ENCODE measurements at places on chromosomes 2 and 18. TPM values are rescaled to one million over a fixed set of nuclear protein-coding genes. Genes with fewer than 3 reads are reported as not detected.

DNA sequence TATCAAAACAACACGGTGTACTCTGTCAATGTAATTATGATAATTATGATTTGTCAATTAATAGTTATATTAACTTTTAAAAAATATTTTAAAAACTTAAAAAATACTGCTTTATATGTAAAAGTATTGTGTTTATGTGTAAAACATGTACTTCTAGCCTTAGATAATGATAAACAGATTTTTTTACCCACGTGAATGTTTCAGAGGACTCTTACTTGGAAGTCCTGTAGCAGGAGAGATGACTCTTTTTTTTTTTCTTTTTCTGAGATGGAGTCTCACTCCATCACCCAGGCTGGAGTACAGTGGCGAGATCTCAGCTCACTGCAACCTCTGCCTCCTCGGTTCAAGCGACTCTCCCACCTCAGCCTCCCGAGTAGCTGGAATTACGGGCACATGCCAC, 6.2 kb upstream of the MTCL1 start:
- no peak for DNase-seq
- H3K36me3 ChIP-seq: no peaks in the 10 kb centered on the region
- no peak overlapping the region for H3K27ac ChIP-seq

GRCh38 chr2:180364719-180365118, 357.6 kb upstream of the CWC22 start:
- no peaks in the 10 kb centered on the region for H3K36me3 ChIP-seq
- H3K4me1 ChIP-seq: no peaks in the 10 kb centered on the region
- H3K27me3 ChIP-seq: no peaks in the 10 kb centered on the region
- no peak for DNase-seq
- no peak overlapping the region for H3K27ac ChIP-seq

DNA sequence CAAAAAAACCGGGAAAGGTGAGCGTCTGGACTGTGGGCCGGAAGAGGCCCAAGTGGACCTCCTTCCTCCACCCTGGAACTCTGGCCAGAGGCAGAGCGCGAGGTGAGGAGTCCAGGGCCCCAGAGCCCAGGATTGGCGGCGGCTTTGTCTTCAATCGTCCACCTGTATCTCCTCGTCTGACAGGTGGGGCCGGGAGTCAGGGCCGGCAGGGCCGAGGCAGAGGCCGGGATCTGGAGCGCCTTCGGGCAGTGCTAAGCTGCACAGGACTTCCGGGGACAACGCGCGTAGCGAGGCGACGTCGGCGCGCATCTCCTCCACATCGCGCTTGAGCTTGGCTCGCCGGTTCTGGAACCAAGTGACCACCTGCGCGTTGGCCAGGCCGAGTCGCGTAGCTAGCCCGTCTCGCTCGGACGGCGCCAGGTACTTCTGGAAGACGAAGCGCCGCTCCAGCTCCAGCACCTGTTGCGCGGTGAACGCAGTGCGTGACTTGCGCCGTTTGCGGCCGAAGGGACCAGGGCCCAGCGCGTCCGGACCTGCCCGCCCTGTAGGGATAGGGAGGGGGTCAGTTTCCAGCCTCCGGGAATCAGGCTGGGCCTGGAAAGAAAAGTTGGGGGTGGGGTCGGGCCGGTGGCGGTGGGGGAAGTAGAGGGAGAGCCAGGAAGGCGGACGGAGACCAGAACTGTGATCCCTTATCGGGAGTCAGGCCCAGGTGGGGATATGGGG, 1.5 kb downstream of the LBX2 start:
- peak; percentile 39 for DNase-seq
- peaks cover 38% of the 10 kb centered on the region for H3K4me1 ChIP-seq
- H3K27me3 ChIP-seq: peaks cover 51% of the 10 kb centered on the region
- H3K36me3 ChIP-seq: peaks cover 27% of the 10 kb centered on the region

DNA sequence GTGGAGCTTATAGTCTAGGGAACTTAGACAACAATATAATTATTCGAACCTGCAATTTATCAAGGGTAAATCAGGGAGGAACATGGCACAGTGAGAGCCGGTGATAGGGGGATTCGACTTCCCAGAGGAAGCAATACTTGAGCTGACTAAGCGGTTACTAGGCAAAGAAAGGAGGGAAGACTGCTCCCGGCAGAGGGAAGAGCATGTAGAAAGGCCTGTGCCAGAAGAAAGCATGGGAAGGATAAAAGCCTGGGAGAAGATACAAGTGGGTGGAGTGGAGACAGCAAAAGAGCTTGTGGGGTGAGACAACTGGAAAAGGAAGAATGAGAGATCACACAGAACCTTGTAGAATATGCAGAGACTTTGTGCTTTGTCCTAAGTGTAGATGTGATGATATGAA, 93.3 kb downstream of the MARCHF4 start:
- no peak overlapping the region for H3K27ac ChIP-seq
- H3K4me3 ChIP-seq: no peak overlapping the region
- H3K27me3 ChIP-seq: no peaks in the 10 kb centered on the region
- DNase-seq: no peak
- H3K4me1 ChIP-seq: no peaks in the 10 kb centered on the region

- no peaks in the 10 kb centered on the region for H3K27me3 ChIP-seq
- H3K4me3 ChIP-seq: peak within 1 kb of the TSS; percentile 88
- H3K36me3 ChIP-seq: peaks cover 20% of the 10 kb centered on the region
- peaks cover 54% of the 10 kb centered on the region for H3K4me1 ChIP-seq
Observed at GRCh38 chr2:39778775-39779340, at the start of gene THUMPD2. TSS of gene THUMPD2 (minus strand) at chr2:39779258. CDS start at chr2:39779239, 19 bp downstream.

DNA sequence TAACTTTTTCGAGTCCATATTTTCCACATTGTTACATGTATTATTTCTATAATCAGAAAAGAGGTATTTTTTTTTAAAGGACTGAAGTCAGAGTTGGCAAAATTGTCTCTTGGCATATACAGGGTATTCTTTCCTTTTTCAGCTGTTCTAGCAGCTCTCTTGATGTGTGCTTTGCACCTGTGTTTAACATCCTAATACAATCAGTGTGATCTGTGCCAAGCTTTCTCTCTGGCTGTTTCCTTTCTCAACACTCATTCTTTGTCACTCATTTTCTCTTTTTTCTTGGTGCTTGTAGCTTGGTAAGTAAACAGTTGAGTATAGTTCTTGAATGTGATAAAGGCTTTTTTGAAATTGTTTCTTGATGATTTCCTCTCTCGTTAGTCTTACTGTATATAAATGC, 9.2 kb downstream of the RNMT start:
- H3K27me3 ChIP-seq: no peaks in the 10 kb centered on the region
- H3K4me1 ChIP-seq: peaks cover 10% of the 10 kb centered on the region

GRCh38 chr18:59988098-59988706, 88.4 kb downstream of the PMAIP1 start:
- H3K27ac ChIP-seq: no peak overlapping the region
- H3K4me3 ChIP-seq: no peak overlapping the region
- peak; percentile 61 for DNase-seq
- H3K4me1 ChIP-seq: no peaks in the 10 kb centered on the region
- no peaks in the 10 kb centered on the region for H3K36me3 ChIP-seq

DNA sequence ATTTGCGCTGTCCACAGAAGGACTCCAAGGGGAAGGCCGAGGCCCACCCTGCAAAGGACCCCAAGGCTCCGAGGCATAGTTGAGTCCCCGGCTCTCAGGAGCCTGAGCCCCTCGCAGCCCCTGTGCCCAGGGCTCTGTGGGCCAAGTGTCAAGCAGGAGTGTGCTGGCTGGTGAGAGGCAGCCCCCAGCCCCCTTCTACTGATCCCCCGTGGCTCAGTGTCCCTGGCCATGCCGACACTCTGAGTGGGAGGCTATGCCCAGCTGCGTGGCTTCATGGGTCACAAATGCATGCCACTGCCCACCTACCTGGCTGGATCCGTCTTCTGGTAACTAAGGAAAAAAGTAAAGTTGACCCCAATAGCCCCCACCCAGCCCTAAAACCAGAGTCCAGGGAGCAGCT, 172.7 kb downstream of the TNS1 start:
- DNase-seq: no peak
- no peak overlapping the region for H3K4me3 ChIP-seq
- H3K4me1 ChIP-seq: no peaks in the 10 kb centered on the region
- H3K27ac ChIP-seq: no peak overlapping the region
- H3K36me3 ChIP-seq: no peaks in the 10 kb centered on the region

DNA sequence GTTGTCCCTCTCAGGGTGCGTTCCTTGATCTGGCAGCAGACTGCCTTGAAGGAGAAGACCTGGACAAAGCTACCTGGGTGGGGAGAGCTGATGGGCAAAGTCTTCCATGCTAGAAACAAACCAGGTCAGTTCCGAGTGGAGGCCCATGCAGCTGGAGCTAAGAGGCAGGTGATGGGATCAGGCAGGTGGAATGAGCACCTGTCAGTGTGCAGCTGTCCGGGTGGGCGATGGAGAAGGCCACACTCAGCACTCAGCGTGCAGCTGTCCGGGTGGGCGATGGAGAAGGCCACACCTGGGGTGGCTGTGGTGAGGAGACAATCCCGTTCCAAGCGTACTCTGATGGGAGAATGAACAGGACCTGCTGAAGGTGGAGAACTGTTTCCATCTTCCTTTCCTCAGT, 237.3 kb upstream of the MYT1L start:
- no peak overlapping the region for H3K27ac ChIP-seq
- H3K4me1 ChIP-seq: no peaks in the 10 kb centered on the region
- no peak overlapping the region for H3K4me3 ChIP-seq
- no peaks in the 10 kb centered on the region for H3K27me3 ChIP-seq
- no peak for DNase-seq

DNA sequence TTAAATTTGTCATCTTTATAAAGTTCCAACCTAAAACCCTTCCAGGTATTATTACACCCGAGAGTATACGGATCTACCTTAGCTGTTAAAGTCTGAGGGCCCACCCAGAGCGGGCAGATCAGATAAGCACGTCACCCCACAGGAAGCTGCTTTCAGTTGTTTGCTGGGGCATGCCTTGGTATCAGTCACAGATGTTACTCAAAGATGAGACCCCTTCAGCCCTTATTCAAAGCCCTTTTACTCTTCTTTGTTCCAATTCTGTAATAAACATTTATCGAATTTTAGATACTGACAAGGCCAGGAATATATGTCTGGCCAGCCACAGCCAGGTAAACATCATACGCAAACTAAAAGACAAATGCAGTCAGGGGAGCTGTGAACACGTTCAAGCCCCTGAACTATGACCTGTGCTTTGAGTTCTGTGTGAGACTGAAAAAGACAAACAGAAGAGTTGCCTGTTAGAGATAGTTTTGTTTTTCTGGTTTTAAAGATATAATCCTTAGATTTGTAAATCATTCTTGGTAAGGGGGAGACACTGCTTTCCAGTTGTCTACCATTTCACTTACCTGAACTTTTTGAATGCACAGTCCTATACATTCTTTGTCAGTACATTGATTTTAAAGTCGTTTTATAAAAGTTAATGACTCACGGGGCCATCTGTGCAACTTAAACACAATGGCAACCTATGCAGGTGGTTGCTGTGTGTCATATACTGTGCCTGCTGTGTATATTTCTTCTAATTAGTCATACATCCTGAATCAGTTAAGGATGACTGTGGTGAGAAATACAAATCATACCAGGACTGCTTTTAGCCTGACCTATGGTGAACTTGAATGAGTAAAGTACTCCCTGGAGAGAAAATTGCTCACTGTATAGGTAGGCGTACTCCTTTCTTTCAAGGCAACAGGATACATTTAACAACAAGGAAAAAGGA, 100.5 kb upstream of the ITPRID2 start:
- peaks cover 25% of the 10 kb centered on the region for H3K4me1 ChIP-seq
- peak; percentile 14 for DNase-seq
- peak overlapping the region; percentile 6 for H3K4me3 ChIP-seq

DNA sequence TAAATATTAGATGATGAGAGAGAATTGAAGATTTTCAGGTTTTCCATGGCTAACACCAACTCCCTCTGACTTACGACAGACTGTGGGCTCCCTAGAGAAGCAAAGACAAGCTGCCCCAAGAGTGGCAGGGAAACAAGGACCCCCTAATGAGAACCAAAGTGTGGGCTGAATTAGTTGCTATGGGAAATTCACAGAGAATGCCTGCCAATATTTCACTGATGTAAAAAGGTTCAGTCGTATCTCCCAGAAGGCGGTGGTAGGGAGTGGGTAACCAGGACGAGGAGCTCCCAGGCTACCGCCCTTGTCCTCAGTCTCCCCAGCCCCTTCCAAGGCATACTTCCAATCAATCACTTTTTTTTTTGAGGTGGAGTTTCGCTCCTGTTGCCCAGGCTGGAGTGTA, 113.6 kb downstream of the LAMA1 start:
- H3K27ac ChIP-seq: no peak overlapping the region
- H3K4me3 ChIP-seq: no peak overlapping the region
- H3K4me1 ChIP-seq: no peaks in the 10 kb centered on the region
- DNase-seq: no peak

GRCh38 chr18:57586251-57587049, at the start of gene FECH:
TSS of gene FECH (minus strand) at chr18:57586702. CDS start at chr18:57586620, 82 bp downstream.
- H3K4me1 ChIP-seq: peaks cover 27% of the 10 kb centered on the region
- H3K4me3 ChIP-seq: peak within 1 kb of the TSS; percentile 84
- no peaks in the 10 kb centered on the region for H3K27me3 ChIP-seq
- peak; percentile 67 for DNase-seq

- no peaks in the 10 kb centered on the region for H3K27me3 ChIP-seq
- no peaks in the 10 kb centered on the region for H3K36me3 ChIP-seq
- no peak for DNase-seq
- no peaks in the 10 kb centered on the region for H3K4me1 ChIP-seq
- H3K4me3 ChIP-seq: no peak overlapping the region
Observed at GRCh38 chr2:42835577-42836371, 43.4 kb upstream of the HAAO start.

DNA sequence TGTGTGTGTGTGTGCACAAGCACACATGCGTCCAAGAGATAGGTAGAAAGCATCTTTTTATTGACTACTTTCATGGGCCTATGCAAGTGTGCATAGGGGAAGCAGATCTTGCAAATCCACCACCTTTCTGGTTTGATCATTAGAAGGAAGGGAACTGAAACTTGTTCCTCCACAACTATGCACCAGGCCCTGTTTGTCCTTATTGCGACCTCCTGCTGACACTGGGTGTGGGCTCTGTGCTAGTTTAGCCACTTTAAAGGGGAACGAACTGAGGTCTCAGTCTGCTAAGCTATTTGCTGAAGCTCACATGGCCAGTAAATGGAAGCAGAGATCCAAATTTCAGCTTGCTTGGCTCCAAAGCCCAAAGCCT, 32.1 kb upstream of the INSIG2 start:
- H3K4me3 ChIP-seq: no peak overlapping the region
- H3K36me3 ChIP-seq: no peaks in the 10 kb centered on the region
- H3K4me1 ChIP-seq: peaks cover 10% of the 10 kb centered on the region
- H3K27ac ChIP-seq: no peak overlapping the region
- no peak for DNase-seq

DNA sequence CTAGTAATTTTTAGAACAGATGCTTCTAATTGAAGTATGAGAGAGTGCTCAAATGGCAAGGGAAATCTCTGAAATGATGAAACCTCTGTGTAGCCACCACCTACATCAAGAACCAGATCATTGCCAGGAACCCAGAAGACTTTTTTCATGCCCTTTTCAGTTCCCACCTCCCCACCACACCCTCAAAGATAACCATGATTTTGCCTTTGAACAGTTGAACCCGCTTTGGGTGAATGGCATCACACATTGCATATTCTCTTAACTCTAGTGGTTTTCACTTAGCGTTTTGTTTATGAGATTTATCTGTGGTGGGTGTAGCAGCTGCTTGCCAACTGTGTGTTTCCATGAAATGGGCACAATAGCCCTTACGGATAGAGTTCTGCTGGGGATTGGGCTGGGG, 142.9 kb upstream of the HDAC4 start:
- no peaks in the 10 kb centered on the region for H3K36me3 ChIP-seq
- no peak overlapping the region for H3K4me3 ChIP-seq
- peaks cover 13% of the 10 kb centered on the region for H3K27me3 ChIP-seq
- no peak for DNase-seq
- H3K27ac ChIP-seq: no peak overlapping the region
- H3K4me1 ChIP-seq: peaks cover 37% of the 10 kb centered on the region

Gene AOX1
- total RNA-seq: 0.22 TPM

Gene ACMSD
- not detected for total RNA-seq

Gene SP9
- not detected for total RNA-seq

Gene ATG9A
- 52.9 TPM for total RNA-seq

Gene RAX
- total RNA-seq: not detected

Gene NEB
- 0.40 TPM for total RNA-seq

Gene QPCT
- not detected for total RNA-seq

Gene SPEG
- total RNA-seq: 2.0 TPM

Gene EN1
- total RNA-seq: not detected

Gene FAM228A
- total RNA-seq: not detected

Gene MOGAT1
- not detected for total RNA-seq
